ENCODE measurements at places on chromosomes 11 and 22.

- no peak for DNase-seq
Observed at GRCh38 chr22:39635719-39636118, 65.2 kb downstream of the CACNA1I start.

DNA sequence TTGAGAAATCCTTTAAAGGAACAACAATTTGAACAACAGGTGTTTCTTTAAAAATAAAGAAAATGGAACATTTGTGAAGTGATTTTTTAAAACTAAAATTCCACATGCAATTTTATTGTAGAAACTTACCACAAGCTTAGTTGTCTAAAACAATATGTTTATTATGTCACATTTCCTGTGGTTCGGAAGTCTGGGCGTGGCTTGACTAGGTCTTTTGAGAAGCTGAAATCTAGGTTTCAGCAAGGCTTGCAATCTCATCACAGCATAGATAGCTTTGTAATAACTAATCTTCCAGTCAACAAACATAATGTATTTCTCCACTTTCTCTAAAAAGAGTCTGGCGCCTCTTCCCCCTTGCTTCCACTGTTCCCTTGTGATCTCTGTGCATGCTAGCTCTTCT, 27.0 kb downstream of the MS4A6A start:
- DNase-seq, result no peak

- DNase-seq, result peak; percentile 41
Observed at GRCh38 chr22:36211237-36211861, 9.7 kb upstream of the APOL4 start.

DNA sequence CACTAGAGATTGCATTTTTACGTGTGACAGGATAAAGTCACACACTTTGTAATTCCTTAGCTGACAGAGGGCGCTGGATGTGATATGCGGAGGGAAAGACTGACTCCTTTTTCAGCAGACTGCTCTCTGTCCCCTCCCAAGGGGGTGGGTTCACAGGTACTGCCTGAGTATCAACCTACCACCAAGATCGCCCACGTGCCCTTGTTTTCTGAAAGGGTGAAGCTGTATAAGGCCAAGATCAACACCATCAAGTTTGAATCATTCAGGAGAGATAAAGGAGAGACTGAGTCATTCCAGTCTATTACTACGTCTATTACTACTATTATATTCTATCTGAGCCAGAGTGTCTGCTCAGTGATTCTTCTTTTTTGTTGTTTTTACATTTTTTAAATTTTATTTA, 30.7 kb downstream of the BUD13 start:
- DNase-seq, result no peak

- DNase-seq, result peak; percentile 27
Observed at GRCh38 chr11:120337355-120338106, 1.3 kb downstream of the ARHGEF12 start.

- DNase-seq, result no peak
Observed at GRCh38 chr11:66302656-66303055, 11.0 kb downstream of the TMEM151A start.

GRCh38 chr11:45560913-45561281, 104.5 kb downstream of the CHST1 start:
- no peak for DNase-seq

- no peak for DNase-seq
Observed at GRCh38 chr22:16131918-16132317, 442.1 kb downstream of the POTEH start.

- peak; percentile 56 for DNase-seq
Observed at GRCh38 chr22:49812838-49813237, 14.8 kb downstream of the BRD1 start.

GRCh38 chr11:128323381-128323780, 264.0 kb downstream of the ETS1 start:
- no peak for DNase-seq

DNA sequence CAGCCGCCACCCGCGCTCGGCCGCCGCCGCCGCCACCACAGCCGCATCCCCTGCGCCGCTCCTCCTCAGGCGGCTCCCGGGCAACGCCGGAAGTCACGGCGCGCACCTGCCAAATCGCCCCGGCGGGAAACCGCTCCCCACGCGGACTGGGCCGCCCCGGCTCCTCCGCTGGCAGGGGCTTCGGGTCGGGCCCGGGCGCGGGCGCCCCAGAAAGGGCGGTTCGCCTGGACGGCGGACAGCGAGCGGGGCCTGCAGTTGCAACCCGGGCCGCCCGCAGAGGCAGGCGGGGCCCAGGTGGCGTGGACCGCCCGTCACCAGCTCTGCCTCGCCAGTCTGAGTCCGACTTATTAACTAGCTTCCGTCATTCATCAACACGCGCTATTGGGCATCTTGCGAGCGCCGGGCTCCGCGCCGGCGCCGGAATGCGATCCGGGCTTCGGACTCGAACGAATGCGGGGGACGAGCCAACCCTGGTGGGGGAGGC, at the start of gene HIRA:
Gene HIRA, minus strand, starts transcription at position 85 of the 484 bp plus-strand sequence. CDS start 257 bp downstream, outside the sequence.
- DNase-seq, result peak; percentile 78

DNA sequence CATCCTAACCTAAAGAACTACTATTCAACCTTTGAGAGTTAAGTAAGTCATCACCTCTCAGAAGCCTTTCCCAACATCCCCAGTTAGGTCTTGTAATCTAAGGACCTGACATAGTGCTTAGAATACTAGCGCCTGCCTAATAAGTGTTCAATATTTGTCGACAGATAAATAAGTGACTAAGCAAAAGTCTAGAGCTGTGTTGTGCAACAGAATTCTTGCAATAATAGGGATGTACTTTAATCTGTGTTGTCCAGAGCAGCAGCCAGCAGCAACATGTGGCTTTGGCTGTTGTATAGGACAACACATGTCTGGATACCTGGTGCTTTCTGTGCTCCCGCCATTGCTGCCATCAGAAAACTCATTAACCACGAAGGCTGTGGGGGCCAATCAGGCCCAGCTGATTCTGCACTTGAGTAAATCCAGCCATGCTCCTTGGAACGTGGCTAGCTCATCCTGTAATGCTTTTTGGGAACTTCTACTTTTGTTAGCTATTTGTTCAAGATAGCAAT, 66.8 kb upstream of the NTM start:
- DNase-seq, result no peak

- peak; percentile 92 for DNase-seq
Observed at GRCh38 chr22:27866135-27867084, 52.6 kb downstream of the PITPNB start.

DNA sequence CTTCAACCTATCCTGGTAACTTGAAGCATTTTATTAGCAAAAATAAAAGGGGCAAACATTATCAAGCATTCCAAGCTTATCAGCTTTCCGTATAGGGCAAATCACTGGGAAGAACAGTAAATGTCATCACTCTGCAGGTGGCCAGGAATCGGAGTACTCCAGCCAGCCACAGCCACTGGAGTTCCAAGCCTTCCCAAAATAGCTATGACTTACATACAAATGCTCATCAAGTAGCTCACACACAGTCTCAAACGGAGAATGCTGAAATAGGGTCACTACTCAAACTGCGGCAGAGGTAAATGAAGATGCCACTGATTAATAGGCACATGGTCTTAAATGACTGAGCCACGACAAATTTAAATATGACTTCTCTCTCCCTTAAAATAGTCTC, 2.1 kb downstream of the USP28 start:
- no peak for DNase-seq

GRCh38 chr11:34308913-34309585, 48.8 kb downstream of the ABTB2 start:
- peak; percentile 35 for DNase-seq

- DNase-seq, result peak; percentile 23
Observed at GRCh38 chr11:123228496-123229163, 33.6 kb upstream of the CLMP start.

GRCh38 chr11:62137276-62137861, 13.6 kb downstream of the INCENP start:
- no peak for DNase-seq

GRCh38 chr11:48101958-48102357, 114.7 kb upstream of the OR4B1 start:
- no peak for DNase-seq

DNA sequence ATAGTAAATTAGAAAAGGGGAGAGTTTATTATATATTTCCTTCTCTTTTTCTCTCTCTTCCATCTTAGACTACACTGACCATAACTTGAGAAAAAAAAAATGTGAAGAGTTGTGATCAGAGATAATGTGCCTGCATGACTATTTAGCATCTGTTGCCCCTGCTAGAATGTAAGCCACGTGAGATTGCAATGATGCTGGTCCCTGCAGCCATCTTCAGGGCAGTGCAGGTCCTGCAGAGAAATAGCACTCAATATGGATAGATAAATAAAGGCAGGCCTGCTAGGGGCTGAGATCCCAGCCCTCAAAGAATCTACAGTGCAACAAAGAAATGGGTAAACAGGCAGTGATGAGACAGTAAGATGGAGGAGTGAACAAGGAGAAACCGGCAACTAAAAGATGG, 7.8 kb upstream of the DKK3 start:
- DNase-seq, result no peak

DNA sequence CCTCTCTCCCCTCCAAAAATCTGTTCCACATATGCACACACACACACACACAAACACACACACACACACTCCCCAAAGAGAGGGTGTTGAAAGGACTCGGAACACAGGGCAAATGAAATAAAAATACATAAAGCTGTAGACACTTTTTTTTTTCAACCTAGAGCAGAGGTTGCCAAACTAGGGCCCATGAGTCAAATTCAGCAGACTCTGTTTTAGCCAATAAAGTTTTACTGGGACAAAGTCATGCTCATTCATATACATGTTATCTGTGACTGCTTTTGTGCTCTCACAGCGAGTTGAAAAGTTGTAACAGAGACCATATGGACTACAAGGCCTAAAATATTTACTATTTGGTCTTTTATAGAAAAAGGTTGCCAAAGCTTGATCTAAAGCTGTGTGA, 8.9 kb downstream of the IMMP1L start:
- DNase-seq, result no peak

DNA sequence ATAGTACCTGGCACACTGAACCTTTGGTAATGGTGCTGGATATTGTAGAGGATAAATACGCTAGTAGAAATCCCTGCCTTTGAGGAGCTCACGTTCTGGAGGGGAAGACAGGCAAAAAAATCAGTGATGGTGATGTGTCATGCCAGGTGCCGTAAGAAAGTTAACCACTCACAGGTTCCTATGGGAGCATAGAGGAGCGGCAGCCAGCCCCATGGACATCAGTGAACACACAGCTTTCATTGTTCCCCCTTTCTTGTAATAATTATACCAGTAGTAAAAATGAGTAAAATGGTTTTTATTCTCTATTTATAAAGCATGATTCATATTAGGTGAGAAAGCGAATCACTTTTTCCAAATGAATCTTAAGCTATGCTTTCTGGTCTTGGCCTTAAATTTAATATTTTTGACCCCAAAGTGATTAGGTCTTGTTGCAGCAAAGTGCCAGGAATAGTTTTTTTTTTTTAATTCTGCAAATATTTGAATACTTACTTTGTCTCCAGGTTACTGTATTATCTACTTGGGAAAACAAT, 57.9 kb downstream of the UVRAG start:
- DNase-seq, result no peak

GRCh38 chr11:129728581-129728980, 87.1 kb upstream of the TMEM45B start:
- no peak for DNase-seq

DNA sequence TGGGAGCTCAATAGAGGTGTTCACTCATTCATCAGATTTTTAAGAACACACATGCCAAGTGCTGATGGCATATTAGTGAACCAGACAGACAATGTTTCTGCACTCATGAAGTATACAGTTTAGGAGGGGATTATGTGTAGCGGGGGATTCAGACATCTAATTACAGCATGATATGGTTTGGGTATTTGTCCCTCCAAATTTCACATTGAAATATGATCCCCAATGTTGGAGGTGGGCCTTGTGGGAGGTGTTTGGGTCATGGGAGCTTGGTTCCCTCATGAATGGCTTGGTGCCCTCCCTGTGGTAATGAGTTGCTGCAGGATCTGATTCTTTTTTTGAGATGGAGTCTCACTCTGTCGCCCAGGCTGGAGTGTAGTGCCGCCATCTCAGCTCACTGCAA, 8.9 kb upstream of the RAB3IL1 start:
- DNase-seq, result no peak

GRCh38 chr11:48054994-48055291, 74.6 kb downstream of the PTPRJ start:
- no peak for DNase-seq

GRCh38 chr11:61571869-61572268, 9.0 kb downstream of the SYT7 start:
- no peak for DNase-seq

DNA sequence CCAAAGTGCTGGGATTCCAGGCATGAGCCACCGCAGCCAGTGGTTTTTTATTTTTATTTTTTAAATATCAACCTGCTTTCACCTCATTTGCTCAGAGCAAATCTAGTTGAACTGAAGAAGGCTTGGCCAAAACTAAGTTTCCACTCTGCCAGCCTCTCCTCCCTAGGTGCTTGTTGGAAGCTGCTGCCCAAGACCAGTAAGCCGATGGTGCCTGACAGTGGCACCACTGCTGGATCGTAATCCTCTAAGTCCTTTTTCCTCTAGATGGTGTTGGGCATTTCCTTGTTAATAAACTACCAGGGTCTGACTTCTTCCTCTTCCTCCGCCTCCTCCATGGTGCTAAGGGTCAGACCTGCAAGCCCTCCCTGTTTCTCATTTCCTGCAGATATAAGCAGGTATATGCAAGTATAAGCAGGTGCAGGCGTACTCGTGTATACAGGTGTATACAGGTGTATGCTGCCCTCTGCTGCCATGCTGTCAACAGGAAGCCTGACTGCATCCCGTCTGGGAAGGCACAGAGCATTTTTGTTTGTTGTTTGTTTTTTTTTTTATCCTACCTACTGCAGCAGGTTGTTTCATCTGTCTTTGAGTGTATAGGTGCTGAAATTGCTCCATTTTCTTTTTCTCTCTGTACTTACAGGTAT, 1.6 kb downstream of the NADSYN1 start:
- DNase-seq, result no peak

Data from EL (cell line).